ENCODE measurements at places on chromosomes 13 and 19.
A peak's percentile ranks its signal among the peaks of the same experiment; 100 is the strongest.

- no peak for DNase-seq
Observed at GRCh38 chr19:38213911-38214625, 10.0 kb downstream of the DPF1 start.

DNA sequence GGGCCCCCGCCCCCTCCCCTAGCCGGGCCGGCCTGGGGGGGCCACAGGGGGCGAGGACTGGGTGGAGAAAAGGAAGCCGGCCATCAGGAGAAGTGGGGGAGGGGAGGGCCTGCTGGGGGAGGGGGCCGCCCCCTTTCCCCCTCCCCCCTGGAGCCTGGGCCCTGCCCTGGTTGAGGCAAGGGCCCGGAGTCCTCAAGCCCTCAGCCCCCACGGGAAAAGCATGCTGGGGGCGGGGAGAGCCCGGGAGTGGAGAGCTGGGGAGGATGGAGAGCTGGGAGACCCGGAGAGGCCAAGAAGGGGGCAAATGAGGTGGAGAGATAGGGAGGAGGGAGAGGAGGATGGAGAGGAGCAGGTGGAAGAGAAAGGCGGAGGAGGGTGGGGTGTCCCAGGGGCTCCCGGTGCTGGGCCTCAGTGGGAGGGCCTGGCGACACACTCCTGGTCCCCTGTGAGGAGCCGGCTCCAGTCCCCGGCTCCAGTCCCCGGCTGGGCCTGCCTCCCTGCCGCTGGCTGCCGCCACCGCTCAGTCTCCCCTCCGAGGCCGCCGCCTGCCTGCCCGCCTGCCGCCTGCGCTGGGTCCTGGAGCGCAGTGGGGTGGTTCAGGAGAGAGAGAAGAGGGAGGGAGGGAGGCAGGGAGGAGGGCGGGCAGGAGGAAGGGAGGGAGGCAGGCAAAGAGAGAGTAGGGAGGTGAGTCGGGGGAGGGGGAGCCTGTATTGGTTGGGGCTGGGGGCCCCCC lies at the start of gene GRIK5:
Gene GRIK5, minus strand, starts transcription at position 588 of the 733 bp plus-strand sequence. CDS start 4,436 bp downstream, outside the sequence.
- DNase-seq = no peak

DNA sequence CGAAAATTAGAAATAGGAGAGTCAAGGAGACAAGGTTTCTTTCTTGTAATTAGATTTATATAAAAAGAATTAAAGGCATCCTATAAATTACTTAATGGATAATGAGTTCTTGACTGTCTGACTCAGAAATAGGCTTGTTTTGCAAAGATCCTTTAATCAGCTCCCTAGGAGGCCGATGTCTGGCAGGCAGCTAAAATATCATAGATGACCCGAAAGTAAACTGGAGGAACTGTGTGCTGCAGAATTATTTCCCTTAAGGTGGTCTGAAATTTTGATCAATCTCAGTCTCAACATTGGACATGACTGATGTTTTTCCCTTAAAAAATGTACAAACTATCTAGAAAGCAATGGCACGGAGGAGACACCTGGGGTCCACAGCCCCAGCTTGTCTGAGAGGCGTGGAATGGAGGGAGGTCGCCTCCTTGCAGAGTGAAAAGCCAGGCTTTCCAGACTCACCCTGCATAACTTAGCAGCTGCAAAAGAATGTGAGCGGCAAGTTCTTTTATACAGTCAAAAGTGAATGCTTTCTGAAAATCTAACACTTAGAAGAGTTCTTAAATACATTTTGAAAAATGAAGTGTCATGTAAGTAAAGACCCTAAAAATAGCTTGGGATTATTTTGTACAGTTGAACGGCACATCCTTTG lies 44.8 kb downstream of the MBNL2 start:
- no peak for DNase-seq

DNA sequence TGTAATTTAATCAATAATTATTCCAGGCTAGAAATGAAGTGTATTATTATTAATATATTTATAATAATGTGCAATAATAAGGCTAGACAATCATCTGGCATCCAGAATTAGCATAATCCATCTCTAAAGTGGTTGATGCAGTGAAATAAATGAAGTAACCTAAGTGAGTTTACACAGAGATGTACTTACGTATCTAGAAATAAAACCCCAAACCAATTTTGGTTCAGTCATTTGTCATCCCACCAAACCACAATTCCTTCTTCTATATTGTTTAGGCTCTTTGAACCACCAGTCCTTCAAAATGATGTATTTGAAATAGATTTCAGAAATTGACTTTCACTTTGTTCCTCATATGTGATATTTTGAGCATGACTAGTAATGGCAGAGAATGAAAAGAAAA lies 247.6 kb upstream of the MIR17HG start:
- DNase-seq = no peak

DNA sequence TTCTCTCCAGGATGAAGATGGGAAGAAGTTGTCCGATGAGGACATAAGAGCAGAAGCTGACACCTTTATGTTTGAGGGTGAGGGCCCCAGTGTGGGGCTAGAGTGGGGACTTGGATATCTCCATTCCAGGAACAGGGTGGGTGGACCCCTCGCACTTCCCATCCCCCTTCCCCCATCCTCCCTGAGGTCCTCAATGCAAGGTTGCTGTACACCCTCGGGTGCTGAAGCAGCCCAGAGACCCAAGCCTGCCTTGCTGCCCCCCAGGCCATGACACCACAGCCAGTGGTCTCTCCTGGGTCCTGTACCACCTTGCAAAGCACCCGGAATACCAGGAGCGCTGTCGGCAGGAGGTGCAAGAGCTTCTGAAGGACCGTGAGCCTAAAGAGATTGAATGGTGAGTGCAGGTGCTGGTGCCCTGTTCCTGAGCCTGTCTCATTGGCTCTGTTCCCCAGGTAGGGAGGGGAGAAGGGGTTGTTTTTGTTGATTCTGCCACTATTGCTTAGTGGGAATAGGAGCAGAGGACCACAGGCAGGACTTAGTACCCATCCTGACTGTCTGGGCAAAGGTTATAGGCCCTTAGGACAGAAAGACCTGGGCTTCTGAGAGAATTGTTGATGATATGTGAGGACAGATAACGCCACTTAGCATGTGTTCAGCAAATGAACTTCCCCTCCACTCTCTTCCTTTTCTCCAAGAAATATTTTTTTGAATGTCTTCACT lies 12.0 kb downstream of the CYP4F3 start:
- no peak for DNase-seq

DNA sequence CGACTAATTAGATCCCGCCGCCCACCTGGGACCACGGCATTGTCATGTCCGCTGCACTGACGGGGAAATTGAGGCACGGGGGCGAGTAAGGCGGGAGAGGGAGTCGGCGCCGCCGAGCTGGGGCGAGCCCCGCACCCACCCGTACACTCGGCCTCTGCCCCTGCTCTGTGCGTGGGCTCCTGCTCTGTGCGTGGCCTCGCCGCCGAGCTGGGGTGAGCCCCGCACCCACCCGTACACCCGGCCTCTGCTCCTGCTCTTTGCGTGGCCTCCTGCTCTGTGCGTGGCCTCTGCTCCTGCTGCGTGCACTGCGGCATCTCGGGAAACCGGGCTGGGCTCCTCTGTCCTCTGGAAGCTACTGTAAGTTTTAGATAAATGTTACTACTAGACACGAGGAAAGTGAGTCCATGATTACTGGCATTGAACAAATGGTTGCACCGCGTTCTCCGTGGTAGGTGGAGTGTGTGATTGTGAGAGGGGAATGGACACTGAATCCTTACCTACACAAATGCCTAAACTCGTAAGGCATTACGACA lies 826 bp upstream of the C1QTNF9 start:
- DNase-seq = no peak

GRCh38 chr19:51116736-51117286 lies 7.9 kb upstream of the SIGLEC9 start:
- no peak for DNase-seq

DNA sequence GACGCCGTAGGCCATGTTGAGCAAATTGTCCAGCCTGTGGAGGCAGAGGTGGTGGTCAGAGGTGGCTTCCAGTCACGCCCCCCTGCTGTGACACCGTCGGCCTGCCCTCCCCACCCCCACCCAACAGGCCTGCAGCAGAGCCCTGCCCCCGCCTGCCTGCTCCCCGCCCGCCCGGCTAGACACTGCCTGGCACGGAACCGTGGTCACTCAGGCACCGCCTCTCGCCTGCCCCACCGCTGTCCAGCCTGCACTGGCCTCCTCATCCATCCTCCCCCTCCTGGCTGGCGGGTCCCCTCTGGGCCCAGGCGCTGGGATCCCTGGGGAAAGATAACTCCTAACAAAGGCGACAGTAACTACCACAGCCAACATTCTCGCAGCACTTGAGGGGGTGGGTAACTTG lies 21.7 kb downstream of the PRKCSH start:
- DNase-seq = no peak

GRCh38 chr19:48719263-48720171 lies at the start of gene MAMSTR:
TSS of gene MAMSTR (minus strand) at chr19:48719725. CDS start at chr19:48719031, 694 bp downstream.
- no peak for DNase-seq

DNA sequence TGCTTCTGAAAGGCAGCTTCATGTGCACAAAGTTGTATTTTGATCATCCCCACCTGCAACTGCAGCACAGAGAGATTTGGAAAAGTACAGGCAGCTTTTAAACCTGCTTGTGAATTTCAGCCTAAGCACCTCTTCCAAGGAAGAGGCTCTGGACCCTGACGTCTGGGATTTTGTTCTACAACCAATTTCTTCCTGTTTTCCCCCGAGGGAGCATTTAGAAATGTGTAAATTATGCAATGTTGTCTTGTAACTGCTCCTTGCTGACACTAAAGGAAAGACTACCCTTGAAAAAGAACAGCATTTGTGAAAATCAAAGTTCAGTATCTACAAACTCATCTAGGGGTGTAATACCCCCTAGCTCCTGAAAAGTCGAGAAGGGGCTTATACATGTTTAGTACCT lies 15.4 kb downstream of the MED26 start:
- no peak for DNase-seq

DNA sequence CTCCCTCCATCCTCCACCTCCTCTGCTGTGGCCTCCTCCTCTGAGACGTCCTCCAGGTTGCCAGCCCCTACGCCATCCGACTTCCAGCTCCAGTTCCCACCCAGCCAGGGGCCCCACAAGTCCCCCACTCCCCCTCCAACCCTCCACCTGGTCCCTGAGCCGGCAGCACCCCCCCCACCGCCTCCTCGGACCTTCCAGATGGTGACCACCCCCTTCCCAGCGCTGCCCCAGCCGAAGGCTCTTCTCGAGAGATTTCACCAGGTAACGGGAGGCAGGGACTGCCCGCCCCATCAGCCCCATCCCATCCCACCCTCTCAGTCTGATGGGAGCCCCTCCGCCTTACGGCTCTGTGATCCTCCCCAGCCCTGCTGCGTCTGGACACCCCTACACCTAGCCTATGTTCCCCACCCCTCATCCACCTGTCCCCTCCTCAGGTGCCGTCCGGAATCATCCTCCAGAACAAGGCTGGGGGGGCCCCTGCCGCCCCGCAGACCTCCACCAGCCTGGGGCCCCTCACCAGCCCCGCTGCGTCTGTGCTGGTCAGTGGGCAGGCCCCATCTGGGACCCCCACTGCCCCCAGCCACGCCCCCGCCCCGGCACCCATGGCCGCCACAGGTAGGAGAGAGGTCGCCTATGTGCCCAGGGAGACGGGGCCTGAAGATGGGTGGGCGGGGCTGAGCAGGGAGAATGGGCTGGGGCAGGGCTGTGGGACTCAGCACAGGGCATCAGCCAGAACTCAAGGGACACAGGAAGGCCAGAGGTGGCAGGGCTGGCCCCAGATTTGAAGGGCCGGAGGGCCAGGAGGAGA lies 18.6 kb upstream of the EHD2 start:
- DNase-seq = no peak

DNA sequence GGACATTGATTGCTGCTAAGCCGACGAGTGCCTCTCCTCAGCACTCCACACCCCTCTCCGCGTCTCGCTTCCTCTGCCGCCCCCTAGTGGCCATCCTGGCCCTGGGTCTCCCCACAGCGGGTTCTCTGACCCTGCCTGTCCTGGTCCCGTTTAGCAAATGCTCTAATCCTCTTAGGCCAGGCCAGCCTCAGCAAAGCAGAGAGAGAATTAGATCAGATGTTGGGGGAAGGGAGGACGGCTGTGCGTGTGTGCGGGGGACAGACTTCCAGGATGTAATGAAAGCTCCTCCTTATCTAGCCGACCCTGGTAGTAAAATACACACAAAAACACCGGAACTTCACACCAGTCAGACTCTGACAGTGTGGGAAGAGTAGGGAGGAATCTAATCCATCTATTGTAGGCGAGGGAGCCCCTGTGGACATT lies 4.5 kb downstream of the TPRX2 start:
- DNase-seq = peak; percentile 85

DNA sequence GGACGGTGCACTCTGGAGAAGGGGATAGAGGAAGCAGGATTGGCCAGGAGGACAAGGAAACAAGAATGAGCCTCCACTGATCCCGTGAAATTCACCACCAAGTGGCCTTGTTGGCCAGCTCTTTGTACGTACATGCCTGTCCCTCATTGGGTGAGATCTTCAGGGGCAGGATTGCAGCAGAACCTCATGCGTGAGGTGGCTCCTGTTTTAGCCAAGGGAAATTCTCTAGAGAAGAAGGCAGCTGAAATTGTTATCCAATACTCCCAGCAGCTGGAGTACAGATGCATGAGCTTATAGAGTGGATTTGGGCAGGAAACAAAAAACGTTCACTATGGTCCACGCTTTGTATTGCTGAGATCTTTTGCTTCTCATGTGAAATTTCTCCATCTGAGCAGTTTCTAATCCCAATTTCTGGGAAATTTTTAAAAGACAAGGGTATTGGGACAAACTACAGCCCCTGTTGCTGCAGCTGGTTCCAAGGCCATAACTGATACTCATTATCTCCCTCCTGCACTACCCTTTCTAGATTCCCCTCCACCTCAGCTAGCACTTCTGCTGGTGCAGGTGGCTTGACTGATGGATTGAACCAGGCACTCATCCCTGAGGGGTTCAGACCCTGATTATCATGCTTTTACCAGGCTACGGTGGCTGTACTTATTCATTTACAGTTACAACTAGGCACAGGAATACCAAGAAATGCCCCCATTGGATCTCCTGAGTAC lies 3.9 kb upstream of the RNF6 start:
- no peak for DNase-seq

- DNase-seq = no peak
Observed at GRCh38 chr13:68214691-68215415, 984.7 kb upstream of the PCDH9 start.

DNA sequence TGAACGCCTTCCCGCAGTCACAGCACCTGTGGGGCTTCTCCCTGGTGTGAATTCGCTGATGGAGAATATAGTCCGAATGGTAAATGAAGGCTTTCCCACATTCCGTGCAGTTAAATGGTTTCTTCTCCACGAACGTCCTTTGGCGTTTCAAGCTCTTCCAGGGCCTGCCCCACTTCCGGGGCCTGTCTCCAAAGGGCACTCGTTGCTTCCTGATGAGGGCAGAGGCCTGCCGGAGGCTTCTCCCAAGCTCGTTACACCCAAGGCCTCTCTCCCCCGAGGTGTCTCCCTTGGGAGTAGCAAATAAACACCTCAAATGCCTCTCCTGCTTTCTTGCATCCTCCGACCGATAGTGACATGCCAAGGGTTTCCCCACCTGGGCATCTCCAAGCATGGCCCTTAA lies 34.3 kb downstream of the ZNF473 start:
- no peak for DNase-seq

- DNase-seq = no peak
Observed at GRCh38 chr19:14146789-14147216, 10.4 kb upstream of the ASF1B start.

- DNase-seq = no peak
Observed at GRCh38 chr13:101996954-101997353, 404.9 kb downstream of the FGF14 start.

- DNase-seq = no peak
Observed at GRCh38 chr13:104750377-104750776, 1684.2 kb upstream of the SLC10A2 start.

All from stimulated activated naive CD4-positive, alpha-beta T cell (primary cell).